ENCODE measurements at places on chromosomes 2 and 18.
A peak's percentile ranks its signal among the peaks of the same experiment; 100 is the strongest.

DNA sequence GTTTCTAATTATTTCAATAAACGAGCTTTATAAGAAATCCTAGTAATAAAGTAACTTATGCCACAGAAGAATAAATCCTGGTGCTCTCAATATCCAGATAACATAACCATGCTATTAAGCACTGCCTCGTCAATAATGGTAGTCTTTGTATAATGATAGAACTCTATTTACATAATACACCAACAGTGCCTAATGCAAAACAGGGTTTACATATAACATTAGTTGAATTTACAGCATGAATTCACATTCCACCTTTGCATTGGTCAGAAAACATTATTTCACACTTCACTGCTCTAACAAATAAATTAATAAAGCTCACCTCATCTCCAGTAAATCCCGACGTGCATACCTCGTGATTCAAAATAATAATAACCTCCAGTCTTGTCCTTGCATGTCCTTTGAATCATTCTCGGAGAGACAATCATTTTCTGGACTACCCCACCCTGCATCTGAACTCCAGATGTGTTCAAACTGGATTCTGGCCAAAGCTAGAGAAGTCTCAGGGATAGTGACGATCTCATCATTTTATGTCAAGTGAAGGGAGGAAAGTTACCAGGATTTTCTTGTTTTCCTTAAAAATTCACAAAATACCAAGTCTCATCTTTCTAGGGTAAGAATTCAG, 189.2 kb downstream of the NCKAP5 start:
- DNase-seq, result no peak

GRCh38 chr2:201969938-201970785, 63.5 kb upstream of the FZD7 start:
- DNase-seq, result no peak

GRCh38 chr2:186101616-186102015, 363.0 kb downstream of the FSIP2 start:
- peak; percentile 73 for DNase-seq

- DNase-seq, result no peak
Observed at GRCh38 chr18:79770826-79771225, 26.9 kb upstream of the KCNG2 start.

- DNase-seq, result no peak
Observed at GRCh38 chr18:35484034-35484433, 13.7 kb downstream of the INO80C start.

Measured in endothelial cell of umbilical vein (primary cell).